ENCODE measurements at places on chromosomes 1 and 21. TPM values are rescaled to one million over a fixed set of nuclear protein-coding genes. Genes with fewer than 3 reads are reported as not detected.

GRCh38 chr1:15100880-15101760 lies 52.4 kb upstream of the TMEM51 start:
- no peak for DNase-seq

DNA sequence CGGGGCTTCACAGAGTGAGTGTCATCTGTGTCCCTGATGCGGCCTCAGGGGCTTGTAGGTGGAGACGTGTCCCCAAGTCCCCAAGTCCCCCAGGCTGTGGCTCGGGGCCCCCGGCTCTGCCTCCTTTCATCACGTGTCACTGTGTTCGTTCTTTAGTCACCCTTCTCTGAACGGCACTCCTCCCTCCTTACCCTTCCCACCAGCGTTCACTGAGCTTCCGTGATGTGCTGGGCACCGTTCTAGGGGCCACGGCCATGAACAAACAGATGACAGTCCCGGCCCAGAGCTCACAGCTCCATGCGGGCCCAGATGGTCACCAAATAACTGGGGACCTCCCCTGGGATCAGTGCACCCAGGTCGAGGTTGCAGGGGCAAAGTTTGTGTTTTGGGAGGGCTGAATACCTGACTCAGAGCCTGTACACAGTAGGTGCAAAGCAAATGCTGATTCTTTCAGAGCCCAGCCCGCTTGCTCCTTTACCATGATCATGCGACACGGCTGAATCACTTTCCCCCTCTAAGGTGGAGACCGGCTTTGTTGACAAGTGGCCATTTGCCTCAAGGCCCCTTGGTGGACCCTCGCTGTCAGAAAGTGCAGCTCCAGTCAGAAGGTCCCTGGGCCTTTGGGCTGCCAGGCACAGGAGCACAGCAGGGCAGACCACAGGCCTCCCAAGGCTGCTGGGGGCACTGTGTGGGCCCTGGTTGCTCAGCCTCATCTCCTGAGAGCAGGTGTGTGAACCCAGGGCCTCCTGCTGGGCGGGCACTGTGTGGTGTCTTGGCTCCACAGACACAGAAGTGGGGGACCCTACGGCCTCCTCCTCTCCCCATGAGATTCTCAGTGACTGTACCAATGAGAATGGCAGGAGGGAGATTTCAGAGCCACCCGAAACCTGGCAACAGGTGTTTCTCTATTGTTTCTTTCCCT lies 592.5 kb downstream of the PTPRU start:
- no peak for DNase-seq

- DNase-seq: no peak
Measured at GRCh38 chr1:187032982-187033692, 204.4 kb downstream of the PLA2G4A start.

GRCh38 chr1:222161676-222162075 lies 386.2 kb downstream of the HHIPL2 start:
- no peak for DNase-seq

- no peak for DNase-seq
Measured at GRCh38 chr21:45494135-45494850, 47.9 kb downstream of the SLC19A1 start.

GRCh38 chr1:59973719-59974118 lies 47.1 kb upstream of the CYP2J2 start:
- DNase-seq: no peak

DNA sequence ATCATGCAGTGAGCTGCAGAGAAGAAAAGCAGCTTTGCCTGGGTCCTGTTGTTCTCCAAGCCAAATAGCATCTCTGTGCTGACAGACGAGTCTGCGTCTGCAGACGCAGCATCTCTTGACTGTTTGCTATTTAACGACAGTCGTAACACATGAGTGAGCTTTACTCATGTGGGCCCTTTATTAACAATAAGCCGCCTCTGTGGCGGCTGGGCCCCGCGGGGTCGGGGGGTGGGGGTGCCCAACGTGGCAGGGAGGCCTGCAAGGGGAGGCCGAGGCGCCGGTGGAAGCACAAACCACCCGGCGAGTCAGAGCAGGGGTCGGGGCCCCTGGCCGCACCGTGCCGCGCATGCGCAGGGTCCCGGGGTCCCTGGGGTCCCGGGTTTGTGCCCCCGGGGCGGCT lies 435.1 kb downstream of the KIF26B start:
- no peak for DNase-seq

DNA sequence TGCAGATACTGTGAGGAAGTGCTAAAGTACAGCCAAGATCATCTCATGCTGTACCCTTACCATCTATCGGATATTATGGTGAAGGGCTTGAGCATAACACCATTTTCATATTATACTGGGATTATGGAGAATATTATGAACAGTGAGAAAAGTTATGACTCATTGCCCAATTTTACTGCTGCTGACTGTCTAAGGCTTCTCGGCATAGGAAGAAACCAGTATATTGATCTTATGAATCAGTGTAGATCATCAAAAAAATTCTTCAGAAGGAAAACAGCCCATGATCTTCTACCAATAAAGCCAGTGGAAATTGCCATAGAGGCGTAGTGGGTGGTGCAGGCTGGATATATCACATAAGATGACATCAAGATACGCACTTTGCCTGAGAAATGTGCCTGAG lies 47.7 kb downstream of the PPIAL4G start:
- DNase-seq: no peak

DNA sequence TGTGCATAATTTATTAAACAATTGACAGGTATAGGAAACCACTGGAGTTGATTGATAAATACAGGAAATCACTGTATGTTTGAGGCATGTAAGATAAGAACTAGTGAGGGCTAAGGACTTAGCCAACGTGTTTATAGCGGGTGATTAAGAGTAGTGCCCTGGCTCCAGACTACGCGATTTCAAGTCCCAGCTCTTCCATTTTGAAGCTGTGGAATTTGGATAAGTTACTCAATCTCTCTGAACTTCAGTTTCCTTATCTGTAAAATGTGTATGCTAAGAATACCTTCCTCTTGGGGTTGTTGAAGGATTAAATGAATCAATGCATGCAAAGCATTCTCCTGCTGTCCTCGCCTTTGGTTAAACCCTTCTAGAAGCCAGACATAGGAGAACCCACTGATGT lies 143.3 kb upstream of the GJB5 start:
- no peak for DNase-seq

GRCh38 chr21:31255896-31256295 lies 88.2 kb downstream of the TIAM1 start:
- no peak for DNase-seq

- DNase-seq: no peak
Measured at GRCh38 chr1:63223426-63223825, 98.9 kb upstream of the FOXD3 start.

GRCh38 chr1:223216531-223217205 lies 73.6 kb upstream of the TLR5 start:
- DNase-seq: no peak

GRCh38 chr1:39435597-39435996 lies 55.8 kb upstream of the BMP8A start:
- DNase-seq: no peak

DNA sequence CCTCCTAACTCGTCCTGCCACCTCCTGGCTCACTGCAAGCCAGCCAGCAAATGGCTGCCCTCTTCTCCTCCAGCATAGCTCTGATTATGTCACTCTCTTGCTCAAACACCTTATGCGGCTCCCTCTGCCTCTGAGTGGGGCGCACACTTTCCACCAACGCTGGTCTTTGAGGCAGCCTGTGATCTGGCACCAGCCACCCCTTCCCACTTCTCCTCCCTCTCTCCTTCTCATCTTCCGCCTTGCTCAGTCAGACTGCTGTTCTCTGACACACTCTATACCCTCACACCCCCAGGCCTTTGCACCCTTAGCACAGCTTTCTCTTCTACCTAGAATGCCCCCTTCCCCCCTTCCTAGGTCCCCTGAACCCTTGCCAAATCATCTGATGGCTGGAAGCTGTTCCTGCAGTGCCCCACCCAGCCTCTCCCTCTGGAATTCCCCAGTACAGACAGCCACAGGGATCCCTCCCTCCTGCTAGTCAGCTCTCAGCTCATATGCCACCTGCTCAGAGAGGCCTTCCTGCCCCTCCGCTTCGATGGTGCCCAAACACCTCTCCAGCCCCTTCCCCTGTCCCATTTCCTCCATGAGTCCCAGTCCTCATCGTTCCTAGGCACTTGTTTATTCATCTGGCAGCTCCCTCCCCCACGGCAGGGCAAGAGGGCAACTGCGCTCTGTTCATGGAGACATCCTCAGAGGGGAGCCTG lies 21.7 kb upstream of the PEF1 start:
- DNase-seq: no peak

GRCh38 chr1:111843177-111843576 lies 87.5 kb downstream of the DDX20 start:
- no peak for DNase-seq

- no peak for DNase-seq
Measured at GRCh38 chr21:38631676-38632075, 133.4 kb upstream of the ERG start.

The ADAM15 gene
- 37.5 TPM for polyA plus RNA-seq

The ETS2 gene
- polyA plus RNA-seq: 62.7 TPM

The ELAVL4 gene
- polyA plus RNA-seq: not detected

The GBP3 gene
- polyA plus RNA-seq: 94.1 TPM

The HES2 gene
- not detected for polyA plus RNA-seq

The S100A7 gene
- polyA plus RNA-seq: not detected

The DHRS3 gene
- polyA plus RNA-seq: 50.5 TPM

Measured in AG04450 (cell line).